Heart right ventricle (tissue), 16 donors: ENCODE measurements at places on chromosomes 7 and 10. TPM values are rescaled to one million over a fixed set of nuclear protein-coding genes. Genes with fewer than 3 reads are reported as not detected.
A peak's percentile ranks its signal among the peaks of the same experiment; 100 is the strongest.

TSPAN15 gene
- 8.4 TPM for total RNA-seq

SH2D4B gene
- not detected for total RNA-seq

ERVW-1 gene
- total RNA-seq = not detected

GPR26 gene
- total RNA-seq = not detected

CASP2 gene
- total RNA-seq = 8.6 TPM

CRHR2 gene
- total RNA-seq = 1.0 TPM

HOXA1 gene
- total RNA-seq = not detected

GRCh38 chr7:95933618-95934017 lies 161.3 kb downstream of the DYNC1I1 start:
- DNase-seq = no peak

DNA sequence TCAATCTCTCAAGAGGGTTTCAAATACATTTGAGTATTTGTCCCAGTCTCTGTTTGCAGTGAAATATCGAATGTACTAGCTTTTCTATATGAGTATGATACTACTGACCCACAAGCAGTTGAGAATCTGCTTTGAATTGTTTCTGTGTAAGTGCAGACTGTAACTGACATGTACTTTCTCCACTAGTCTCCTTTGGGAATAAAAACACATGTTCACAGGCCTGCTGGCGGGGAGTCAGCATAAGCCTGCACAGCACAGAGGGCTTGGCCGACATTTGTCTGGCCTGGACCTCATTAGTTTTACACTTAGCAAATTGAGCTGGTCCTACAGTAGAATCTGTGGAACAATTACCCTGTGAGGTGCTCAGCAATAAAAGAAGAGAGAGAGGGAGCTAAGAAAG lies 72.6 kb downstream of the ITGB8 start:
- DNase-seq = peak; percentile 48

DNA sequence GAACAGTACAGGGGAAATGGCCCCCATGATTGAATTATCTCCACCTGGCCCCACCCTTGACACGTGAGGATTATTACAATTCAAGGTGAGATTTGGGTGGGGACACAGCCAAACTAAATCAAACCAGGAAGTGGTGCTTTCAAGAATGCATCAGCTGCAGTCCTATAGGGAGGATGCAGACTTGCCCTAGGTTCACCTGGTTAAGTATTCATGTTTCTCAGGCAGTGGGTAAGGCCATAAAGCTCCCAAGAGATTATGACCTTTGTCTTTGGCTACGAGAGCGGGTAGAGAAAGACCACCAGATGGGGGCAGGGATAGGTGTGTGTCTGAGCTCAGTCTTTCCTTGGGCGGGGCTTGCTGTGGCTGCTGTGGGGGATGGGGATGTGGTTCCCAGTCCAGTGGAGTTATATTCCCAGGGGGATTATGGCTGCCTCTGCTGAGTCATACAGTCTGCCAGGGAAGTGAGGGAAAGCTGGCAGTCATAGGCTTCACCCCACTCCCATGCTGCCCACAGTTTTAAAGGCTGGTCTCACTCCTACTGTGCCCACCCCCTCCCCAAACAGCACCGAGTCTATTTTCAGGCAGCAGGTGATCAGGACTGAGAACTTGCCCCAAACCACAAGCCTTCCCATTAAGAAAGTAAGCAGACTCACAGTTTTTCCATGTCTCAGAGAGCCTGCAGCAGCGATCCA lies 8.4 kb upstream of the R3HCC1L start:
- no peak for DNase-seq

DNA sequence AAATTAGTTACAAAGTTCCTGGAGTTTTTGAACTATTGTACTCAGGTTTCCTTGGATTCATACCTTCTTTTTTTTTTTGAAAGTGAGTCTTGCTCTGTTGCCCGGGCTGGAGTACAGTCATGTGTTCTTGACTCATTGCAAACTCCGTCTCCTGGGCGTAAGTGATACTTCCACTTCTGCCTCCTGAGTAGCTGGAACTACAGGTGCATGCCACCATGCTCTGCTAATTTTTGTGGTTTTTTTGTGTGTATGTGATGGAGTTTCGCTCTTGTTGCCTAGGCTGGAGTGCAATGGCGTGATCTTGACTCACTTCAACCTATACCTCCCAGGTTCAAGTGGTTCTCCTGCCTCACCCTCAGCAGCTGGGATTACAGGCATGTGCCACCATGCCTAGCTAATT lies 22.3 kb downstream of the MCM10 start:
- no peak for DNase-seq

- no peak for DNase-seq
Observed at GRCh38 chr10:67011981-67012380, 86.1 kb downstream of the LRRTM3 start.

DNA sequence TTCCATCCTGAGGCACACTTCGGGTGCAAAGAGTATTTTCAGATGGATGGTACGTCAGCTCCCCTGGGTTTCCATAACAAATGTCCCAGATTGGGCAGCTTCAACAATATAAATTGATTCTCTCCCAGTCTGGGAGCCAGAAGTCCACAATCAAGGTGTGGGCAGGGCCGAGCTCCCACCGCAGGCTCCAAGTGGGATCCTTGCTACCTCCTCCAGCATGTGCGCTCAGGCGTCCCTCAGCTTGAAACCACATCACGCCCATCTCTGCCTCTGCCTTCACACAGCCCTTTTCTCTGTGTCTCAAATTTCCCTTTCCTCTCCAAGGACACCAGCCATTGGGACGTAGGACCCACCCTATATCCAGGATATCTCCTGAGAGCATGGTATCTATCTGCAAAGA lies 153.5 kb downstream of the DIP2C start:
- no peak for DNase-seq

DNA sequence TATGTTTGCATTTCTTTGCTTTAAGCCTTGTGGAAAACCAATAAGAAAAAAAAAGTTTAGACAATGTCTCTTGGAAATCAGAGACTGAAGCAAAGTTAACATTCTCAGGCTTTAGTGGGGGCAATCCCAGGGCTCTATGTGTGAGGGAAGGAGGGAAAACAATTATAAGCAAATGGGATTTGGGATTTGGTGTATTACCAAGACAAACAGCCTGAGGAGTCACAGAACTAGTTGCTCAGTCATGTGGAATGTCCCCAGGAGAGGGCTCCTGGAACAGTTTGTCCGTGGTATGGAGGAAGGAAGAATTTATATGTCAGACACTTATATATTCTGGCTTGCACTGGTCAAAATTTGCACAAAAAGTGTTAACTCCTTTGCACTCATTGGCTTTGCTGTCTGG lies 562.9 kb upstream of the TPK1 start:
- DNase-seq = no peak
